ENCODE measurements at places on chromosomes 1 and 21. TPM values are rescaled to one million over a fixed set of nuclear protein-coding genes. Genes with fewer than 3 reads are reported as not detected.
A peak's percentile ranks its signal among the peaks of the same experiment; 100 is the strongest.

DNA sequence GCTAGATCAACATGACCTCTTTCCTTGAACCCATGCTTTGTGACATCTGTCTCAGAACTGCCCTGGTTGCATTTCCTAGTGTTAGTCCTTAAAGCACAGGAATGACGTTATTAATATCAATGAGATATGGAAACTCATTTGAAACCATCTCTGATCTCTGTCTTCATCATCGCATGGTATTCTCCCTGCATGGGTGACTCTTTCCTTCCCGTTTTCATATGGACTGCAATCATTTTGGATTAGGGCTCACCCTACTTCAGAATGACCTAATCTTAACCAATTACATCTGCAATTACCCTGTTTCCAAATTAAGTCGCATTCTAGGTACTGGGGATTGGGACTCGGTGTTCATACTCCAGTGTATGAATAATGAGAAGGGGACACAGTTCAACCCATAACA, 41.7 kb upstream of the DISC1 start:
- no peak overlapping the region for H3K27ac ChIP-seq
- no peaks in the 10 kb centered on the region for H3K36me3 ChIP-seq
- H3K4me3 ChIP-seq, result no peak overlapping the region
- DNase-seq, result no peak
- no peaks in the 10 kb centered on the region for H3K4me1 ChIP-seq
- H3K27me3 ChIP-seq, result no peaks in the 10 kb centered on the region

DNA sequence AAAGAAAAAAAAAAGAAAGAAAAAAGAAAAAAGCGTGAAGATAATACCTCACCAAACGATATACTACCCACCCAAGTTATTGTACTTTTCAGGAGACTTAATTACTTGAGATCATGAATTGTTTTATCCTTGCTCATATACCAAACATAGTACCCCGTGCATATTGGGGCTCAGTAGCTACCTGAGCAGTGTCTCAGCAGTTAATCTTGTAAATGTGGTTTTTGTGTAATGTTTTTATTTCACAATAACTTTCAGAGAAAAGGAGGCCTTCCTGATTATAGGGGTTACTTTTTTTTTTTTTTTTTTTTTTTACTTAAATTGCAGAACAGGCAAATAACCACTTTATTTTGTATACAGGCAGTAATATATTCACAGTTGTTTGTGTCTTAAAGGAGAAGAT, 80.3 kb downstream of the OSBPL9 start:
- DNase-seq, result no peak
- no peak overlapping the region for H3K27ac ChIP-seq
- H3K27me3 ChIP-seq, result no peaks in the 10 kb centered on the region
- no peak overlapping the region for H3K4me3 ChIP-seq
- H3K36me3 ChIP-seq, result no peaks in the 10 kb centered on the region

DNA sequence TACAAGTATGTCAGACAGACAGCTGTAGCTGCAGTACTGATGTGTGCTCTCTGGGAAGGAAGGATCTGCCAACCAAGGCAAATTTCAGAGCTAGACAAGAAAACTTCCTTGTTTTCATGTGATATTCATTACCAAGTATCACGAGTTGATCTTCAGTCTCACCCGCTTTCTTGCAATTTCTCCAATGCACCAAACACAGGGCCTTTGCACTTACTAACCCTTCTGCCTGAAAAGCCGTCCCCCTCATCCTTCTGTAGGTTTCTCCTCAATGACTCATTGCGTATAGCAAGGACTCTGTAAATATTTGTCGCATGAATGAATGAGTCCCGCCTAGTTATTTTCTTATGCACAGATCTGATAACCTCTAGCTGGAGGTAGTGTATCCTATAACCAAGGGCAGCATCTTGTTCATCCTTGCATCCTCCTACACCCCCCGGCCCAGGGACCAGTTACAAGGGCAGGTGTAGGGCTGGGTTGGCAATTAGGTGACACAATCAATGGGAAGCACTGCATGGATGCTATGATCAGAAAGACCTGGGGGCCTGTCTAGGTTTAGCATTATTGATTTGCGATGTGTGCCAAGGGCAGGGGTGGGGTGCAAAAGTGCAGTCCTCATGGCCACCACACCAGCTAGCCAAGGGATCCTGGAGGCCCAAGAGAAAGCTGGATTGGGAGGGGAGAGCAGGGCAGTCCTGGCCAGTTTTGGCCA, 51.4 kb upstream of the GPR157 start:
- peak overlapping the region; percentile 76 for H3K4me3 ChIP-seq
- no peak for DNase-seq
- peaks cover 34% of the 10 kb centered on the region for H3K4me1 ChIP-seq
- no peak overlapping the region for H3K27ac ChIP-seq

DNA sequence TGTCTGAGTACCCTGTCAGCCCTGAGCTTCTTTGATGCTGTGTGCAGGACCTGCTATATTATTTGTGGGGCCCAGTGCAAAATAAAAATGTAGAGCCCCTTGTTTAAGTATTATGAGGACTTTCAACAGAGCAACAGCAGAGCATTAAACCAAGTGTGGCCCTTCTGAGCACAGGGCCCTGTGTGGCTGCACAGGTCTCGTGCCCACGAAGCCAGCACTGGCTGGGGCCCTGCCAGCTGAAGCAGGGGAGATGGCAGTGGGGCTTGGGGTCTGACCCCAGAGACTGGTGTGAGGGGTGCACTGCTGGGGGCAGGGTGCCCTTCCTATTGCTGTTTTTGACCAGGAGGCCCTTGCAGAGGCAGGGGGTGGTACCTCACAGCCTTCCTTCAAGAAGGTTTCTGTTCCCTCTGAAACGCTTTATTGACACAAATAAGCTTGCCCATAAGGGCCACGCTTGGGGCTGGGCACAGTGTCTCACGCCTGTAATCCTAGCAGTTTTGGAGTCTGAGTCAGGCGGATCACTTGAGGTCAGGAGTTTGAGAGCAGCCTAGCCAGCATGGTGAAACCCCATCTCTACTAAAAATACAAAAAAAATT, 2.2 kb upstream of the SEMA4A start:
- no peak for DNase-seq
- H3K4me3 ChIP-seq, result no peak overlapping the region
- no peaks in the 10 kb centered on the region for H3K27me3 ChIP-seq
- no peaks in the 10 kb centered on the region for H3K36me3 ChIP-seq

DNA sequence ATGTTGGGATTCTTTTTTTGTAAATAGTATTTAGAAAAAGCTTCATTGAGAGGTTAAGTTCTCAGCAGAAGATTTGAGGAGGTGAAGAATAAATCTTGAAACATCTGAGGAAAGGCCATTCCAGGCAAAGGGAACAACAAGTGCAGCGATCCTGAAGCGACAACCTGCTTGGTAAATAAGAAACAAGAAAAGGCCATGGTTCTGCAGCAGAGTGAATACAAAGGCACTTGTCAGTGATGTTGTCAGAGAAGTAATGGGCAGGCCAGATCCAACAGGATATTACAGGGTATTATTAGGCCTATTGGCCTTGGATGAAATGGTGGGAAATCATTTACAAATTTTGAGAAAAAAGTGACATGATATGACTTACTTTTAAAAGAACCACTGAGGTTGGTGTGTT, 960.0 kb downstream of the PLA2G4A start:
- DNase-seq, result no peak
- no peaks in the 10 kb centered on the region for H3K27me3 ChIP-seq
- H3K36me3 ChIP-seq, result no peaks in the 10 kb centered on the region

DNA sequence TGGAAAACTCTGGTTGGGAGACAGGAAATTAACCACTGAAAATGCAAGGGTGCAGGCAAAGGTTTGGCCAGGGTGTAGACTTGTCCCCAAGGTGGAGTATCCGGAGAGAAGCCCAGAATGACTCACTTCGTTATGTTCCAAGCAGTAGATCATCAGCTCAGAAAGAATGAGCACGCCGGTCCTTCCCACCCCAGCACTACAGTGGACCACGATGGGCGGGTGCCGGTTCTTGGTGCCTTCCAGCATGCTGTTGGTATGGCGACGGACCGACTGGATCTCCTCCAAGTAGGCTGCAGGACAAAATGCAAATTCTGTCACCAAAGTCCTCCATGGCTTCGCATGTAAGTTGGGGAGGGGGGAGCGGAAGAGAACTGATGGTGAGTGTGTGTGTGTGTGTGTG, 83.4 kb downstream of the SMYD2 start:
- no peaks in the 10 kb centered on the region for H3K4me1 ChIP-seq
- H3K4me3 ChIP-seq, result no peak overlapping the region
- H3K27ac ChIP-seq, result no peak overlapping the region
- DNase-seq, result no peak
- no peaks in the 10 kb centered on the region for H3K36me3 ChIP-seq
- H3K27me3 ChIP-seq, result peaks cover 17% of the 10 kb centered on the region

DNA sequence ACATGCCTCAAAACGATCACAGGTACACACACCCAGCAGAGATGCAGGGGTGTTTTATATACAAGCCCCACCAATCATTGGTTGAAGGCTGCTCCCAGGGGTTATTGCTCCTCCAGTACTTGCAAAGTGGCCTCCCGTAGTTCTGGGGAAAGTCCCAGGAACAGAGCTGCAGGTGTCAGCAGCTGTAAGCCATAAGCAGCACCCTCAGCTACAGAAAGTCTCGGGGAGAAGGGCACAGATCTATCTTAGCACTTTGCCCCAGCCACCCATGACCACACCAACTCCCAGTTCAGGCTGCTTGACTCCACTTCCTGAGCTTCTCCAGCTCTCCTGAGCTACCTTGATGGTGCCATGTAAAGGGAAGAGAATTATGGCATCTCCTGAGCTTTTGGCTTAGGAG, 222.7 kb upstream of the GJB5 start:
- no peak overlapping the region for H3K27ac ChIP-seq
- no peak overlapping the region for H3K4me3 ChIP-seq

The MCOLN2 gene
- total RNA-seq, result 12.9 TPM

The BCAN gene
- not detected for total RNA-seq

The PLA2G2E gene
- total RNA-seq, result not detected
